ENCODE measurements at places on chromosomes 16 and 17. TPM values are rescaled to one million over a fixed set of nuclear protein-coding genes. Genes with fewer than 3 reads are reported as not detected.

DNA sequence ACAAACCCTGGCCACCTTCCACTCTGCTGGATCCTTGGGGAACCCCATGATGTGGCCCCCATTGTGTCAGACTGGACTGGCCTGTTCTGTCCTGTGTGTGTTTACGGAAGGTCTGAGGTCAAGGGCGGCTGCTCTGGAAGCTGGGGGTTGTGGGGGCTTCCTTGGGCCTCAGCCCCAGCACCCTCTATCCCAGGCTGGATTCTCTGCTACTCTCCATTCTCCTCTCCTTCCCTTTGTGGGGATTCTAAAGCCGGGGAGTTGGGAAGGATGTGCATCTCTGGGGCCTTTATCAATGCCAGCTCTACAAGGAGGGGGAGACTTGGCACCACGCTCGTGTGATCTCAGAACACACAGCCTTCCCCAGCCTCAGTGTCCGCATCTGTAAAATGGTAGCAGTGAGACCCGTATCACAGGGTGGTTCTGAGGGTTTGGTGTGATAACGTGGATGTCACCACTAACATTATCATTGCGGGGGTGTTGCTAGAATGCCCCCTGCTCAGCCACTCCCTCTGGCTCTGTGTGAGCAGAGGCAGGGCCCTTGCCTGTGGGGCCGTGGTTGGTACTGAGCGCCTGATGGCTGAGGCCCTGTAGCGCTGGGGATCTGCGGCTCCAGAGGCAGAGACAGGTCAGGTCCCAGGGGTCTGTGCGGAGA, 18.1 kb downstream of the ADGRG1 start:
- peak; percentile 1 for ATAC-seq

- no peak for ATAC-seq
Measured at GRCh38 chr16:6265968-6266367, 1066.7 kb upstream of the RBFOX1 start.

DNA sequence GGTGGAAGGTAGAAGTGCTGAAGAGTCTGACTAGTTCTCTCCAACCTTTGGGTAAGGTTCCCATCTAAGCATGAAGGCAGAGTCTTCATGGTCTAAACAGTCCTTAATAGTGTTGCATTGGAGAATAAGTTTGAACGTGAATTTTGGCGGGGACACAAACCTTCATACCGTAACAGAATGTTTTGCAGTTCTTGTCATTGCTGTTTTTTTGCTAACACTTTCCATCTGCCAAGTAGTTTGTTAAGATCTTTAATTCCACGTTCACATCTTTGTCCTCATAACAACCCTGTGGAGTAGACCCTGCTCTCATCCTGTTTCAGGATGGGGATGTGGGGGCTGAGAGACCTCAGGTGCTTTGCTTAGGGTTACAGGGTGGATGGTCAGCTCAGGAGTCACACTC, 936.9 kb upstream of the EEF2KMT start:
- ATAC-seq = no peak

DNA sequence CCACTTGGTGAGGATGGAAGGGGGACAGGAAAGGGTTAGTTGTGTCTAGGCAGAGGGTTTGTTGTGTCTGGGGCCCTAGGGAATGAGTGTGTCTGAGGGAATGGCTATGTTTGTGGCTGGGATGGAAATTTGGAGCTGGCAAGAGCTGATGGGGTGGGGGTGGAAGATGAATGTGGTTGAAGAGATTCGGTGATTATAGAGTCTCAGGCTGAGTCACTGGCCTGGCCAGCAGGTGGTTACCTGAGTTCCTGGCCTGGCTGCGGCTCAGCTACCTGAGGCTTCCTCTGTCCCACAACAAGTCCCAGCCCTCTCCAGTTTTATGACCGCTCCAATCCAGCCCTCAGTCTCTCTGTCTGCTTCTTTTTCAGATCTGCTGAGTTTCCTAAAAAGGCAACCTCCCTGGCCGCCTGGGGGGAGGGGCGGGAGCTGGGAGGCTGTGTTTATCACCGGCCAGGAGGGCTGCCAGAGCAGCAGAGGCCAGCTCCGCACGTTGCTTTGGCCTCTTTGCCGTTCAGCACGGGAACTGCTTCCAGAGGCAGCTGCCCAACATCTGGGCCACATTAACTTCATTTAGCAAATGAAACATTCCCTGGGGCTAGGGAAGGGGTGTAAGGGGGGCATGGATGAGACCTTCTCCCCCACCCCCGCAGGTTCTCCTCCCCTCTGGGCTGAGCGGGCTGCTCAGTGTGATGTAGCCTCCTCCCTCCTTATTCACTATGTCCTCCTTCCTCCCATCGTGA, 21.8 kb downstream of the ITGB3 start:
- ATAC-seq = no peak

DNA sequence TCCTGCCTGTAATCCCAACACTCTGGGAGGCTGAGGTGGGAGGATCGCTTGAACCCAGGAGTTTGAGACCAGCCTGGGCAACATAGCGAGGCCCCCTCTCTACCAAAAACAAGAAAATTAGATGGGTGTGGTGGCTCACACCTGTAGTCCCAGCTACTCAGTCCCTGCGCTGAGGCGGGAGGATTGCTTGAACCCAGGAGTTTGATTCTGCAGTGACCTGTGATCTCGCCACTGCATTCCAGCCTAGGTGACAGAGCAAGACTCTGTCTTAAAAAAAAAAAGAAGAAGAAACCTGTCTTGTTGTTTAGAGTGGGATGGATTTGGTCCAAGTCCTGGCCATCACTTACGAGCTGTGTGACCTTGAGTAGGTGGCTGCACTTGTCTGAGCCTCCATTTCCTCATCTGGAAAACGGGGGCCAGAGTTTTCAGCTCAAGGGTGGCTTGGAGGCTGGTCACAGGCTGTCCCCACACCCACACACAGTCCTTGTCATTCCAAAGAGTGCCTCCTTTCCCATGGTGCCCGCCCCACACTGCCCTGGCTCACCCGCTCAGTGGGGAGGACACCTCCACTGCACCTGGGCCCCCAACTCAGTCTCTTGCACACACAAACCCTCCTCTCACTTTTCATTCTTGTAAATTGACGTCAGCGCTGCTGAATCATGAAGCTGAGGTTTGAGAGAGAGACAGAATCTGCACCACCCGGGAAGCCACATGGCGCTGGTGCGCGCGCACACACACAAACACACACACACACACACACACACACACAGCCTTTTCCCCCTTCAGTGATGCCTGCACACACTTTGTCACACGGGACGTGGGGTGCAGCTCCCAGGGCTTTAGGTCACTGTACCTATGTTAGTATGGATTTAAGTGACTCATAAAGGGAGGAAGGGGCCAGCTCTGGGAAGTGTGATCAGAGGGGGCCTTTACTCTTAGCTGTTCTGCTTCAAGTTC, 4.2 kb downstream of the SOCS1 start:
- ATAC-seq = no peak

- no peak for ATAC-seq
Measured at GRCh38 chr16:72977127-72977526, 70.8 kb downstream of the ZFHX3 start.

DNA sequence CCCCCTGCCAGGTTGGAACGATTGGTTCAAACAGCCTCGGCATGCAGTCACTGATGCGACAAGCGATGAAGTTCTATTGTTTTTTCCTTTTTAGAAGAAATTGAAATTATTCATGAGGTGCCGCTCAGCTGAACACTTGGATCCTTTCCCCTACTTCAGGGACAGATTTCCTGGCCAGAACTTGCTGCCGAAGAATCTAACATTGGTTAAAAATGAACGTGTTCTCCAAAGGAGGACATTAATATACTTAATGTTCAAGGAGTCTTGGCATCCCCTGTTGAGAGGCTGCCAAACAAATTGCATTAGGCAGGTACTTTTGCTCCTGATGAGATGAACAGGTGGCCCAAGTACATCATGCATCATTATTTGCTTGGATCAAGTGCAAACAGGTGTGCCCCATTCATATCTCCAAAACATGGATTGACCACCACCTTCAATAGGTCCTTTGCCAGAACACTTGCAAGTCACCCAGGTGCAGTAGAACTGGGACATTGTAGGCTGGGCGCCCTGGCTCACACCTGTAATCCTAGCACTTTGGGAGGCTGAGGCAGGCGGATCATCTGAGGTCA, 437.2 kb downstream of the HAPSTR1 start:
- ATAC-seq = no peak

DNA sequence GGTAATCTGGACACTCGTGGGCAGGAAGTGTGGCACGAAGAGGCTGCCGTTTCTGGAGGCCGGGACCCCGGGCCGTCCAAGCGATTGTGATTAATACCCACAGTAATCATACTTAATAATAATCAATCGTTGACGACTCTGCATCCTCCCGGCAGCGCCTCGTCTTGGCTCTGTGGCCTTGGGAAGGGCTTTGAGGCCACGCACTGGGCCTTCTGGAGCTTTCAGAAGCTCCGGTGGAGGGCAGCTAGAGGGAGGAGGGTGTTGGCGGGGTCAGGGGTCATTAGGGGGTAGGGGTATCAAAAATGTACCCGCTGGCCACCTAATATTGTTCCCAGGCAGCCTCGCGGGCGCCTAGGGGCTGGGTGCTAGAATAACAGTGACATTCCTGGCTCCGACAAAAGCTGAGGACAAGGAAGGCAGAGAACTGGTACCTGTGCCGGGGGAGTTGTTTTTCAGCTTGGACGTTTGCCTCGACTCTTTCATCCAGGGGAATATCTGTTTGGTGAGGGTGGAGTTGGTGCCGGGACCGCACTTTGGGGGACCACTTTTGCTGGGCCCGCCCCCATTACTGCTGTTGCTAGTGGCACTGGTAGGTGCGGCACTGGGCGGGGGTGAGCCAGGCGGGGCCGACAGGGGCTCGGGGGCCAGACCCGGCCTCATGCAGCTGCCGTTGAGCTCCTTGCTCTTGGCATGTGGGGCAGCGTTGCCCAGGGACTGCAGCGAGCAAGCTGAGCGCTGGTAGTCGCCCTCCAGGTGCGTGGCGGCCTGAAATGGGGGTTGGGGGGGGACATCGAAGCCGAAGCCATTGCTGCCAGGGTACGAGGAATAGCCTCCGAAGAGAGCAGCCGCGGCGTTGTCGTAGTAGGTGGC, 6.9 kb upstream of the HOXB2 start:
- ATAC-seq = no peak

GRCh38 chr17:62562656-62563055, 64.8 kb upstream of the MRC2 start:
- ATAC-seq = no peak

DNA sequence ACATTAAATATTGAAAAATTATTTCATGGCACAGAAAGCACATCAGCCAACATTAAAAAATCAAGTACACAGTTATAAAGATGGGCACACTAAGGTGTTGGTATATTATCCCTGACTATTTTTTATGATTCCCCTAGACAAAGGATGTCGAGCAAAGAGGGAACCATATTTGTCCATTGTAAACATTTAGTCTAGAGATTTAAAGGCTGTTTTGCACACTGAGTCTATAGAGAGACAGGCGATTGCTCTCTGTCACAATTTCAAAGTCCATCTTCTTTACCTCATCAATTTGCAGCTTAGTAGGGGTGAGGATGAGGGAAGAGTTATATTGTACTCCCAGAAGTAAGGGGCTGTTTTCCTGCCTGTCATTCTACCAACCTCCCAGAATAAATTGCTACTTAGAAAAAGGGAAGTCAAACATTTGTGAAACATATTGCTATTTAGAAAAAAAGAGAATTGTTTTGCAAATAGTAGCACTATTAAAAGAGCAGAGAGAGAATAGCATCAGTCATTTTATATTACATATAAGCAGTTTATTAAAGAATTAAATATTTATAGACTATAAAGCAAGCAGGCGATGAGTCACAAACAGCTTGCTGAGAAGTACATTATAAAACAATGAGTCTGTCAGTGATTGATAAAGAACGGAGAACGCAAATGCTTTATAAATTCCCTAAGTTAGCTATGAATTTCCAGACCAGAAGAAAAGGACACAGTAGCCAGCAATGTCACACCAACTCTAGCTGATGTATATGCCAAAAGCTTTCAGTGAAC, 270.6 kb upstream of the PMFBP1 start:
- no peak for ATAC-seq

GRCh38 chr17:5793899-5794298, 209.6 kb upstream of the NLRP1 start:
- no peak for ATAC-seq

DNA sequence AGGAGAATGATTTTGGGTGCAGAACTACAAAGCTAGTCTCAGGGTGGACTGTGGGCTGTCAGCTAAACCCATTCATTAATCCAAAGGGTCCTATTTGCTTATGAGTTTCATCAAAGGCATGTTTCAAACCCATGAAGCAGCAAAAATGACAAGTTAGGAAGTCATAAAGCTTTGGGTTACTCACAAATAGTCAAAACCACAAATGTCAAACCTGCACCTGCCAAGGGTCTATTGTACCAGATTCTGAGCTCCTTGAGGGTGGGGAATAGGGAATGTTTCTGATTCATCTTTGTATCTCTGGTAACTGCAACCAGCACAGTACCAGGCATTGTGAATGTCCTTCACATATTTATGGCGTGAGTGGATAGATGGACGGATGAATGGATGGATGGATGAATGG, 317.7 kb downstream of the MAF start:
- no peak for ATAC-seq

- no peak for ATAC-seq
Measured at GRCh38 chr16:84546669-84547545, 42.4 kb upstream of the MEAK7 start.

DNA sequence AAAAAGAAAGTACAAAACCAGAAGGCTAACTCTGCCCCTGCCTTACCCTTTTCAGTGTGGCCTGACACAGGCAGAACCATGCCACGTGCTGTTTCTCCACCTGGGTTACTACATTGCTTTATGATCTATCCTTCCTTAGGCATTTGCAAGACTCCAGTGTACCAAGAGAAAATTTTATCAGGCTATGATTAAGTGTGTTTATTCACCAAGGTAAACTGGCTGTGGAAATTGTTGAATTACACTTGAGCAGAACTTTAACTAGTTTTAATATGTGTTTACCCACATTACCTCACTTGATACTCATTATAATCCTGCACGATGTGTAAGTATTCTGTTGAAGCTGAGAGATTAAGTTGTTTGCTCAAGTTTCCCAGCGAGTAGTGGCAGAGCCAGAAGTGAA, 129.7 kb upstream of the MYOCD start:
- ATAC-seq = no peak

- no peak for ATAC-seq
Measured at GRCh38 chr17:36529121-36529520, 5.5 kb downstream of the MYO19 start.

DNA sequence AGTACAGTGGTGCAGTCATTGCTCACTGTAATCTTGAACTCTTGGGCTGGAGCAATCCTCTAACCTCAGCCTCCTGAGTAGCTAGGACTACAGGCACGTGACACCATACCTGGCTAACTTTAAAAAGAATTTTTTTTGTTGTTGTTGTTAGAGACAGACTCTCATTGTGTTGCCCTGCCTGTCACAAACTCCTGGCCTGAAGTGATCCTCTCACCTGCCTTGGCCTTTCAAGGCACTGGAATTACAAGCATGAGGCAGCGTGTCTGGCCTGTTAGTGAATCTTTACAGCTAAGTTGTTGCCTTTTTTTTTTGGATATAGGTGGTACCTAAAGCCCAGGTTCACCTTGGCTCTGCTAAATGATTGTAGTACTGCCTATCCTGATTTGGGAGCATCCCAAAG, 290.6 kb downstream of the BCAS3 start:
- no peak for ATAC-seq

The SLC46A1 gene
- 1.7 TPM for total RNA-seq

The LPO gene
- total RNA-seq = 0.44 TPM
